ENCODE measurements at places on chromosomes 4 and X.
A peak's percentile ranks its signal among the peaks of the same experiment; 100 is the strongest.

- no peak for DNase-seq
Measured at GRCh38 chr4:6454112-6454910, 18.1 kb downstream of the PPP2R2C start.

DNA sequence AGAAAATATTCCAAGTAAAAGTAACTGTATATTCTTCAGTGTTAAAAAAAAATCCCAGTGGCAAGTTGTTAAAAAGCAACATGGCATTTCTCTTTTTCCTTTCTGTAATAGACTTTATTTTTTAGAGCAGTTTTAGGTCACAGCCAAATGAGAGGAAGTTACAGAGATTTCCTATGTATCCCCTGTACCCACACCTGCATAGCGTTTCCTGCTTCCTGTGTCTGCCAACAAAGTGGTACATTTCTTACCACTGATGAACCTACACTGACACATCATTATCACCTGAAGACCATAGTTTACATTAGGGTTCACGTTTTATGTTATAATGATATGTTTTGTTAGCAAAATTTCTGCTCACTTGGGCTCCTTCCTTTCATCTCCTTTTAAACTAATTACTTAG is 124.7 kb downstream of the GPAT3 start:
- peak; percentile 5 for DNase-seq

GRCh38 chr4:113356453-113356852 is 307.0 kb downstream of the ANK2 start:
- no peak for DNase-seq

- no peak for DNase-seq
Measured at GRCh38 chr4:6563935-6564645, 10.9 kb upstream of the MAN2B2 start.

- no peak for DNase-seq
Measured at GRCh38 chr4:118587116-118587831, 97.9 kb upstream of the METTL14 start.

- DNase-seq: no peak
Measured at GRCh38 chr4:73874386-73874785, 5.2 kb downstream of the CXCL1 start.

GRCh38 chr4:183918696-183919095 is 13.6 kb downstream of the STOX2 start:
- DNase-seq: no peak

- no peak for DNase-seq
Measured at GRCh38 chrX:139446832-139447231, 83.7 kb upstream of the F9 start.

GRCh38 chr4:54542119-54542438 is 115.7 kb upstream of the KIT start:
- DNase-seq: no peak

DNA sequence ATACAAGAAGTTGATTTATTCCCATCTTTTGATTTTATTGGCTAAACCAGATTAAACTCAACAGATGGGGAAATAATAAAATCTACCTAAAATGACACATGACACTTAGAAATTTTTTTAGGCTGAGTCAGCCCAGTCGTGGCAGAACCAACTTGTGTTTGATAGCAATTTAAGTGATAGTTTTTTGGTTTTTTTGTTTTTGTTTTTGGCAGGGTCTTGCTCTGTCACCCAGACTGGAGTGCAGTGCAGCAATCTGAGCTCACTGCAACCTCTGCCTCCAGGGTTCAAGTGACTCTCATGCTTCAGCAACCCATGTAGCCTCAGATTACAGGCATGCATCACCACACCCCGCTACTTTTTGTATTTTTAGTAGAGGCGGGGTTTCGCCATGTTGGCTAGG is 370.3 kb upstream of the NOCT start:
- no peak for DNase-seq

DNA sequence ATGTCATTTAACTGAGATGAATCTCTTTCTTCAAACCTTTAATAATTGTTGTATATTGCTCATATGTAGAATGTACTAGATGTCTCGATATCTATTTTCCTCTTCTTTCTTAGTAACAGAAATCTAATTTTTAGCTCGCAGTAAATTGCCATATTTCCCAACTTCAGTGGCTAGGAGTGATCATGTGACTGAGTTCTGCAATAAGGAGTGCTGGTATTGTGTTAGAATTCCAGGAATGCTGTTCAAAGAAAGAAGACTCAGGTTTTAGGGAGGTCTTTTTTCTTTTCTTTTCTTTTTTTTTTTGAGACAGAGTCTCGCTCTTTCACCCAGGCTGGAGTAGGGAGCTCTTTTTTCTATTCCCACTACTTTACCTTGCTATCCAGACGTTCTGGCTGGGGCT is 81.7 kb downstream of the SLC10A7 start:
- no peak for DNase-seq

GRCh38 chr4:43458293-43458692 is 565.8 kb downstream of the GRXCR1 start:
- DNase-seq: no peak

GRCh38 chrX:11143931-11144678 is 33.0 kb downstream of the HCCS start:
- DNase-seq: peak; percentile 56

- no peak for DNase-seq
Measured at GRCh38 chr4:66539745-66540144, 869.5 kb upstream of the EPHA5 start.

GRCh38 chr4:117137145-117137544 is 51.8 kb upstream of the TRAM1L1 start:
- no peak for DNase-seq

GRCh38 chr4:2962614-2963174 is 512 bp downstream of the NOP14 start:
- no peak for DNase-seq

DNA sequence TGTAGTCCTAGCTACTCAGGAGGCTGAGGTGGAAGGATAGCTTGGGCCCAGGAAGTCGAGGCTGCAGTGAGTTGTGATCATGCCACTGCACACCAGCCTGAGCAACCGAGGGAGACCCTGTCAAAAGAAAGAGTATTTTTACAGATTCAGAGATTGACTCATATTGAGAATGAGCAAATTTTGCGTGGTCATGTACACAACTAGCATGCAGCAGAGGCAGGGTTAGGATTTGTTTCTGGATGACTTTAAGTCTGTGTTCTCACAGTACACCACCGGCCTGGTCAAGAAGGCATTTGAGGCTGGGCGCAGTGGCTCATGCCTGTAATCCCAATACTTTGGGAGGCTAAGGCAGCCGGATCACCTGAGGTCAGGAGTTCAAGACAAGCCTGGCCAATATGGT is 44.8 kb upstream of the CBR4 start:
- no peak for DNase-seq

DNA sequence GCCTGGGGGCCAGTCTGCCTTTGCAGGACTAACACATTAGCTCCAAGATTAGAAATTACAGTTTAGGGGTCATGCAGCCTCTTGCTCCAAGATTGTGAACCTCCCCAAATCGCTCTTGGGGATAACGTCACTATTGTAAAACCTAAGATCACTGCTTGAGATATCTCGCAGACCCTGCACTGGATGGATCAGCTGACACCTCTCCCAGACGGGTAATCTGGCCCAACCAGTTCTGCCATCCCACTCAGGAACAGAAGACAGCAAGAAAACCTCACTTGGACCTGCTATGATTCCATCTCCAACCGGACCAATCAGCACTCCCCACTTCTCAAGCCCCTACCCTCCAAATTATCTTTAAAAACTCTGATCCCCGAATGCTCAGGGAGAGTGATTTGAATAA is 431.2 kb downstream of the GPM6A start:
- DNase-seq: no peak

DNA sequence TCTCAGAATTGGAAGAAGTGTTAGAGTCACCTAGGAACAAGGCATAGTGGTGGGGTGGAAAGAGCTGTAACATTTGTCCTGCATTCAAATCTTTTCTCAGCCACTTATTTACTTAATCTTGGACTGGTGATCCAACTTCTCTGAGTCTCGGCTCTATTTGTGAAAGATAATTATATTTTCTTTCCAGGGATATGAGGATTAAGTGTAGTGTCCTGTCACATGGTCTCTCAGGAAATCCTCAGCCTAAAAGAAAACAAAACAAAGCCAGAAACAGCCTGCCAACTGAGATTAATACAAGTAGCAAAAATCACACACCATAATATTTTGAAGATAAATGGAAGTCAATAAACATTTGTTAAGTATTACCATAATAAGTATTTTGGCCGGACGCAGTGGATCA is 33.3 kb upstream of the ETNPPL start:
- no peak for DNase-seq

DNA sequence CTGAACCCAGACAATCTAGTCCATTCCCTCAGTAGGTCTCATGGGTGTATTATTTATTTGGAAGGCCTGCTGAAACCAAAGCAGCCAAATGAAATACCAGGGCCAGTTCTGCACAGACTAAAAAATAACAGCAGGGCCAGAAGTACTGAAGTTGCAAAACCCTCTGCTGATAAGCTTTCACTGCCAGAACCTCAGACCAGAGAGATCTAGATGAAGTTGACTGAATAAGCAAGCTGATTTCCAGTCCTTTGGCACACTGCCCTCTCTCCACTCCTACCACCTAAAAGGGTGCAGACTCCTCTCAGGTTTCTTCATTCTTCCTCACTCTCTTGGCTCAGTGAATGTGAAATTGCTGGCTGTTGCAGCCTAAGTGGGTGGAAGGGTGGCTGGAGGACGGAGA is 276.7 kb upstream of the KLF3 start:
- DNase-seq: no peak

DNA sequence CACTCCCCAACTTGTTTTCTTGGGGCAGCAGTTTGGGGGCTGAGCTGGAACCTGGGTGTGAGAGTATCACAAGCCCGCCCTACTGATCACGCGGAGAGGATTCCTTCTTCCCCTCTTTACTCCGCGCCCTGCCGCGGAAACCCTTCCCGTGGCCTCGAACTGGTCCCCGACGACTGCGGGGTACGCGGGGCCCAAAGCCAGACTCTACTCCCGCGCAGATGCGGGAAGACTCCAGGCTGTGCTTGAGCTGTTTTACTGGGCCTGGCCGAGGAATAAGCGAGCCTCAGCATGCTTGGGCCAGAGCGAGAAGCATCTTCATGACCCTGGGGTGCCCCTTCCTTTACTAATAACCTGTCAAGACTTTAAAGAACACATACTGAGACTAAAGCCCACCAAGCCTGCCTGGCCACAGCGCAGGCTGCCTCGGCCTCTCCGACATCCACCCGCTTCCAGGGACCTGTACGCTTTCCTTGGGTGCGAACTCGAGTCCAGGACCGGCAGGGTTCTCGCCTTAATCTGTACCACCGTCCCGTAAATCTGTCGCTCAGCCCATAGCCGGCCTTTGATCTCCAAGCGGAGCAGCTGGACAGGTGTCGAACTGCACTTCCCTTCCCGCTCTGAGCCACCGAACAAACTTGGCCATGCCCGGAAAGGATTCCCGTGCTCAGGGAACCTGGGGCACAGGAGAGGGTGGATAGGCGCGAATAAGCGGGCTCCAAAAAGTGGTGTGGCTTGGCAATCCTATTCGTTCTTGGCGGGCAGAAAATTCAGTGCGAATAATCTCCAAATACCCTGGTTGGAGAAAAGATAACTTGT is 55.0 kb upstream of the TMEM33 start:
- no peak for DNase-seq

- no peak for DNase-seq
Measured at GRCh38 chr4:15719506-15719905, 16.6 kb downstream of the BST1 start.

DNA sequence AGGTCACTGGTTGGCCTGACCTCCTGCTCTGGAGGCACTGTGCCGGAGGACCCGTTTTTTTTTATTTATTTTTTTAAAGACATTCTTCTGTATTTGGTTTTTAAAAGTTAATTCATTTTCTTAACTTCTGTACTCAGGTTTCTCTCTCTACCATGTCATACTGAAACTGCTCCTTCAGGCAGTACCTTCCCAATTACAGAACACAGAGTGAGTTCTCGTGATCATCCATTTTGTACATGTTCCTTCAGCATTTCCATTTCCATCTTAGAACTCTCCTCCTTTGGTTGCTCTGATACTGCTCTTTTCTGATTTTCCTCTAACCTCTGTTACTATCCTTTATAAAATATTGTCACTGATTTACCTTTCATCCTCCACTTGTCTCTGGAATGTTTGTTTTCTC is 17.9 kb downstream of the UBE2K start:
- no peak for DNase-seq

GRCh38 chr4:82798168-82799005 is at the start of gene SCD5:
Gene SCD5 (minus strand): TSS chr4:82798796. CDS start chr4:82798537, 259 bp downstream.
- peak; percentile 58 for DNase-seq

GRCh38 chr4:141686146-141686775 is 49.9 kb downstream of the IL15 start:
- DNase-seq: no peak

DNA sequence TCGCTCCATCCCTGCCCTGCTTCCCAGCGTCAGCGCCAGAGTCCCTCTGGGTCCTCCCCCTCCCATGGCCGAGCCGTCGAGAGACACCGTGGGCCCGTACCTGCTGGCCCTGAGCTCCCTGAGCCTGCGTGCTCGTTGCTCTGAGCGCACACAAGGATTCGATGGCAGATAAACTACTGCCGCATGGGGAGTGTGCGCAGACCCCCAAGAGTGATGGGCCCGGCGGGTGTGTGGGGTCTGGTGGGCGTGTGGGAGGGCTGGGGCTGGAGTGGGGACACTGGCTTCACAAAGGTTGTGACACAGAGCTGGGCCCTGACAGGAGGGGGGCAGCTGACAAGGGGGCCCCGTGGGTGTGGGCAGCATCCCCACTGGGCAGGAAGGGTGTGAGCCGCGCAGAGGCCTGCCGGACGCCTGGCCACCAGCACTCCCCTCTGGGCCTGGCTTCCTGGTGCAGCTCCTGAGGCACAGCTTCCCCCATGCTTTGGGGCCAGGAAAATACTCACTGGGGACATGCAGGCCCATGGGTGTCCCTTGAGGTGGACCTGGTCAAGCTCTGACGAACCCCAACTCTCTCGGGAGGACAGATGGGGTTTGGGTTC is 4.8 kb upstream of the RGS12 start:
- no peak for DNase-seq

DNA sequence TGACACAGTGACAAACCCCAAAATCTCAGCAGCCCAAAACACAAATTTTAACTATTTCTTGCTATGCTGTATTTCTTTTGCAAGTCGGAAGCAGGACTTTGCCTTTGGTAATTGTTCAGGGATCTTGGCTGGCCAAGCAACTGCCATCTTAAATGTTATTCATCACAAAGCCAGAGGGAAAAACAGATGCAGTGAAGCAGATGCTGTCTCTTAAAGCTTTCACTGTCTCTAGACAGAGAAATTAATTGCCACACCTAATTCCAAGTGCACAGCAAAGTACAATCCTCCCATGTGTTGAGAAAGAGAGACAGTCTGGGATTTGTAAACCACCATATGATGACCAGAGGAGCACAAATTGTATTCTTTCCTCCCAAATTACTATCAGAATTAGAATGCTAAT is 30.0 kb upstream of the GALNT7 start:
- DNase-seq: no peak

- no peak for DNase-seq
Measured at GRCh38 chr4:1051472-1051871, 40.0 kb downstream of the FGFRL1 start.

DNA sequence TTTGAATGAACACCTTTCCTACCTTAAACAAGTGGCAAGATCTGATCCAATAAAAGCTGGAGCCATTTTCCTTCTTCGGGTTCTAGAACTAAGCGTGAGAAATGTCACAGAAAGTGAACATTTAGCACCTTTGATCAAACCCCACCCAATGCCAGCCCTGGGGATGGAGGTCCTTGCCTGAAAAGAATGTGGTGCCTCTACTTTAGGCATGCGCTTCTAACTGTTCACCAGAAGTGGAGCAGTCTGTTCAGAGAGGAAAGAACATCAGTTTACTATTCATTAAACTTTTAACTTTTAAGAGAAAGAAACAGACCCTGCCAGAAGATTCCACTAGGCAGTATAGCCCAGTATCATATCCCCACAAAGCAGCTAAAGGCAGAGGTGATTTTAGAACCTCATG is 75.9 kb downstream of the INTS12 start:
- DNase-seq: no peak
